ENCODE measurements at places on chromosomes 5 and 9.

DNA sequence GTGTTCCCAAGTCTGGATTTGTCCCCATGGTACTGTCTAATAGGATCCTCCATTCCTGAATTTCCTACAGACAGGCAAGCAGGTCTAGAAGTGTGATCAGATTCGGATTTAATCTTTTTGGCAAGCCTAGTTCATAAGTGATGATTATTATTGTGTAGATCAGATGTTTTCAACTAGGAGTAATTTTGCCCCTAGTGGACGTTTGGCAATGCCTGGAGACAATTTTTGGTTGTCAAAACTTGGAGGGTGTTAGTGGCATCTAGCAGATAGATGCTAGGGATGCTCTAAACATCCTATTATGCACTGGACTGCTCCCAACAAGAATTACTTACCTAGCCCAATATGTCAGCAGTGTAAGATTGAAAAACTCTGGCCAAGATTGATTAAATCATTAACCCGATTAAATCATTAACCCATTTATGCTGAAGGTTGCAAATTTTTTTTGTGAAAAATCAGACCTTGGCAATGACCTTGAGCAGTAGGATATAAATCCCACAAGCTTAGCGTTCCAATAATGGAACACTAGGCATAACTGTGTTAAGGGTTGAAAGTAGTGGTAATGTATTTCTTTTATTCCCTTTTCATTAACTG is 28.2 kb downstream of the TCERG1 start:
- DNase-seq: no peak

GRCh38 chr9:134230942-134231325 is 66.6 kb upstream of the RNU6ATAC start:
- DNase-seq: no peak

DNA sequence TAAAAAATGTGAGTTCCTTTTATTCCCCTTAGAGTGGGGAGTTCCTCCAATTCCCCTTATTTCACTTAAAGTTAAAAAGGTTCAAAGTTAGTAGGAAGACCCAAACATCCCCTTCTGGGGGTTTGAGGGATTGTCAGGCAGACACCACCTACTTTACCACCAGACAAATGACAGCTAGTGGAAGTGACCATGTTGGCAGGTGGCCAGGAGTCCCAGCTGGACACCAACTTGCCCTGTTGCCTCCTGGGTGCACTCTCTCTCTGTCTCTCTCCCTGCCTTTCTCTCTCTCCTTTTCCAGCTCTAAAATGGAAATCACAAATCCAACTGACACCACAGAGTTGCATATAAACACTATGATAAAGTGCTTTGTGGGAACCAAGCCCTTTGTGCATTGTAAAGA is 307.7 kb upstream of the TLE4 start:
- DNase-seq: no peak

DNA sequence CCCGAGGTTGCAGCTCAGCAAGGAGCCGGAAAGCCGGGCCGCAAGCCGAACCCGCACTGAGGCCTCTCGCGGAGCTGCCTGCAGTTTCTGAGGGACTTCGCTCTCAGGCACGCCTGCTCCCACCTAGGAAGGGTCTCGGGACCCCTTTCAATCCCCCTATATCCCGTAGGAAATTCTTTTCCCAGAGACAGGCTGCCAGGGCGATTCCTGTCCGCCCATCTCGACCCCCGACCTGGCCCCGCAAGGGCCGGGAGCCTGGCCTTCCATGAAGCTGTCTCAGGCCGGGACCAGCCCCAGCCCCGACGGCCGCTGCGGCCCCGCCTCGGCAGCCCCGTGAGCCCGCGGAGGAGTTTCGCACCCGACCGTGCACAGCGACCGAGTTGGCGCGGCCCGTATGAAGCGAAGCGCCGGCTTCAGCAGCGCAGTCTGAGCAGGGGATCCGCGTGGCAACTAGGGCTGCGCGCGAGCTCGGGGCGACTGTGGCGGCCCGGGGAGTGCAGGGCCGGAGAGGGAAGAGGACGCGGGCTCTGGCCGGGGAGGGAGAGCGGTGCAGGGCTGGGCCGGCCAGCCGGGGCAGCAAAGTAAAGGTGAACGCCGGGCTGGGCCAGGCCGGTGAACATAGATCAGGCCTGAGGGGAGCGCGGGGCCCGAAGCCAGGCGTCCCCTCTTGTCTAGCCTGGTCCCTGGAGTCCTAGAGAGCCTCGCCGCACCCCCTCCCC is 977 bp upstream of the PRDM12 start:
- no peak for DNase-seq

DNA sequence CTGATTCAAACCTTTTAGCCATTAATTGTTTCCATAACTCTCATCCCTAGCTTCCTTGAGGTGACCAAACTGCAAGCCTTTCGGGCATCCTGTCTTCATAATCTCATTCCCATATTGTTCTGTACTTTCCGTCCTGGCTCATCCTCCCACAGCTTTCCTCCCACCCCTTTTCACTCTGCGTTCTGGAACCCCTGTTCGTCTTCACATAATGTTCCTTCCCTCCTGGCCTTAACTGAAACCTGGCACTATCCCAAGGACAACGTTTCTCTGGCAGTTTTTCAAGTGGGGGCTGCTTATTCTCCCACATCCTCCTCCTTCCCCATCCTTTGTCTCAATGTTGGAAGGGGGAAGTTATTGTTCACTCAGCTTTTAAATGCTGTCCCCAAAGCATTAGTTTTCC is 1.5 kb downstream of the ZNF189 start:
- DNase-seq: no peak

DNA sequence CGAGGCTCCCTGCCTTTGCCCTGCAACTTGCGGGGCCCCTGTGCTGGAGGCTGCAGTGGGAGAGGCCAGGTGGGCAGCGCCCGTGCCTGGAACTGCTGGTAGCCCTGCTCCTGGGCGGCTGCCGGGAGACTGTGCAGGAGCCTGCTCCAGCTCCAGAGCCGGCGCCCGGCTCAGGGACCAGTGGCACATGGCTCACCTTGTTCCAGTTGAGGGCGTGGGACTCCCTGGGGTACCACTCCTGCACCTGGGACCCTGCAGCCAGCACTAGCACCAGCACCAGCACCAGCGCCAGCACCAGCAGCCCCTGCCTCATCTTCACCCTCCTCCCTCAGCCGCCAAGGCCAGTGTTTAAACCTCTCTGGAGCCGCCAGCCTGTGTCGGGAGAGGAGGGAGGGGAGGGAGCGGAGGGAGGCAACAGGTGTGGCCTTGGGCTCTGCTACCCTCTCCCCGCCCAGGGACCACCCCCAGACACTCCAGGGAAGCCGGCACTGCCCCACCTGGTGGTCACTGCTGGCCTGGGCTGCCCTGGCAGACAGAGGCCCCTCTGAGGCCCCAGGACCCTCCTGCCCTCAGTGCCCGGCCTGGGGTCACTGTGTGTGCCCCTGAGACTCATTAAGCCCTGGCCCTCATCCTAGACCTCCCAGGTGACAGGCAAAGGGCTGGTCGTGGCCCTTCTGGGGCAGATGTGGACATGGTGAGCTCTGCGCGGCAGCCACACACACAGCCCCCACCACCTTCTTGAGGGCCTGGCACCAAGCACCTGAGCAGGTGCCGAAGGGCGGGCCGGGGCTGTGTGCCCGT is at the start of gene LCN10:
LCN10 (minus strand) TSS at position 350 of the 801 bp plus-strand sequence; CDS start at position 313, 37 bp downstream.
- no peak for DNase-seq

DNA sequence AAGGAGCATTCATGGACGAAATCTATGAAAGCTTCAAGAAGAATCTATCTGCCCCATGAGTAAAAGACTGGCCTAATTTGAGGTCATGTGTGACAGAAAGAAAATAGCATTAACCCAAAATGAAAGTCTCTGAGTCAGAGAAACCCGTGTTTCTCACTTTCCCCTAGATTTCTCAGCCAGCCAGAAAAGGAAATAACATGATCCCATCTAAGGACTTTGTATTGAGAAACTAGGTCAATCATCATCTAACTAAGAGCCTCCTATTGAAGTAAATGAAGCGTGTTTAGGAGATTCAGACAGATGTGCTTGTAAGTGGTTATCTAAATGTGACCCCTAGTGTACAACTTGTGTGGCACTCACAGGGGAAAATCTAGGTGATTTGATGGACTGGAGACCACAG is 77.3 kb upstream of the ZNF366 start:
- no peak for DNase-seq

- no peak for DNase-seq
Observed at GRCh38 chr5:99169309-99169708, 240.5 kb upstream of the CHD1 start.

DNA sequence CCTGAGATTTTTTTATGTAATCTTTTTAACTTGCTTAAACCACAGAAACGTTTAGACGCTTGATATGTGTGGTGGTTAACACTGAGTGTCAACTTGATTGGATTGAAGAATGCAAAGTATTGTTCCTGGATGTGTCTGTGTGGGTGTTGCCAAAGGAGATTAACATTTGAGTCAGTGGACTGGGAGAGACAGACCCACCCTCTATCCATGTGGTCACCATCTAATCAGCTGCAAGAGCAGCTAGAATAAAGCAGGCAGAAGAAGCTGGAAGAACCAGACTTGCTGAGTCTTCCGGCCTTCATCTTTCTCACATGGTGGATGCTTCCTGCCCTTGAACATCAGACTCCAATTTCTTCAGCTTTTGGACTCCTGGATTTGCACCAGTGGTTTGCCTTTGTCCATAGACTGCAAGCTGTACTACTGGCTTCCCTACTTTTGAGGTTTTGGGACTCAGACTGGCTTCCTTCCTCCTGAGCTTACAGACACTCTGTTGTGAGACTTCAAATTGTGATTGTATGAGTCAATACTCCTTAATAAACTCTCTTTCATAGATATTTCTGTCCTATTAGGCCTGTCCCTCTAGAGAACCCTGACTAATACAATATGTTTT is 816.0 kb upstream of the CDH9 start:
- DNase-seq: no peak

GRCh38 chr5:170252720-170253350 is 20.1 kb downstream of the C5orf58 start:
- no peak for DNase-seq

GRCh38 chr5:95631255-95631958 is 11.5 kb downstream of the GPR150 start:
- no peak for DNase-seq

GRCh38 chr5:154273028-154273617 is 82.6 kb downstream of the GALNT10 start:
- DNase-seq: no peak

GRCh38 chr9:92146610-92147009 is 31.4 kb upstream of the SPTLC1 start:
- DNase-seq: no peak

- DNase-seq: no peak
Observed at GRCh38 chr5:74122979-74123590, 497.1 kb downstream of the ARHGEF28 start.

DNA sequence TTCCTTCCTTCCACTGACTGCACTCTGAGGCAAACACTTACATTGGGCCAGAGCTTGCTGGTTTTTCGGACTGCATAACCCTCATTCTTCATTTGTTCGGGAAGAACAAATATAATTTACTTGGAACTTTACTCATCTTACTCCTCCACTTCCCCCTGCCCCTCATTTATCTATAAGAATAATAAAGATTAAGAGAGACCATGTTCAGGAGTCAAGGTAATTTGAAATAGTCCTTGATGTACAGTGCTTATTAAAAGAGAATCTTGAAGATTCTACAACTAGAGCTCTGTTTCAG is 65.6 kb downstream of the BASP1 start:
- DNase-seq: no peak

DNA sequence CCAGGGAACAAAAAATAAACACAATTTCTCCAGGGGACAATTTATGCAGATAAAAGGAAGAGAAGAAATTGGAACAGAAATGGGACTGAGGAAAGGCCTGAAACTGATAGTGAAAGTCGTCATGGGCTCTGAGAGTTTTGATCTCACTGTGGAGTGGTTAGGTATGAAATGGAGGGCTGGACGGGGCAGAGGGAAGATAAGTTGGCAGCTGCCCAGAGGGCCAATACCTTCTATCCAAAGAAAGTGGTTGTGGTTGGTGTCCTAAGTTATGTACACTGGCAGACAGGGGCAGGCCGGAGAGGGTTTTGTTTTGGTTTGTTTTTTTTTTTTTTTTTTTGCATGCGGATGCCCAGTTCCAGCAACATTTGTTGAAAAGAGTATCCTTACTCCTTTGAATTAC is 46.1 kb downstream of the ZNF618 start:
- no peak for DNase-seq

GRCh38 chr5:152593388-152593787 is 188.3 kb upstream of the NMUR2 start:
- no peak for DNase-seq

DNA sequence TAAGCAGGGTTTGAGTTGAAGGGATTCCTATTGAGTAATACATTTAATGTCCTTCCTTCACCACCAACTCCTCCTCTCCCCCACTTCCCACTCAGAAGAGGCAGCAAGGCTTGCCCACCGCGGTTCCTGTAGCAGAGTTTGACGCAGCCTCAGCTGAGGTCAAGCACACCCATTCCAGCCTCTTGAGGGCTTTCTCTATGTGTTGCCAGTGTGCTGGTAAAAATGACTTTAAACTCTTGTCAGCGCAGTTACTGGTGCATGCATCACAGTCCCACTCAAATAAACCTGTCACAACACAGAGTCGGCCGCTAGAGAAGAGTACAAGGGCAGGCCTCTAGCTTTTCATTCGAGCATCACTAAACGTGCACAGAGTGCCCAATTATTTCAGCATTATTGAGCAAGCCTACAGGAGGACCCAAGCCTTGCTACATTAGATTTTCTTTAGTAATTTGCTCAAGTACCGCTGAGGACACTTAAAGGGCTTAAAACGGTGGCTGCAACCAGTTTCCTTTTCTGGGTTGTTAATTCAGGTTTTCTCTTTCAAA is 79.6 kb downstream of the TLE4 start:
- DNase-seq: no peak

DNA sequence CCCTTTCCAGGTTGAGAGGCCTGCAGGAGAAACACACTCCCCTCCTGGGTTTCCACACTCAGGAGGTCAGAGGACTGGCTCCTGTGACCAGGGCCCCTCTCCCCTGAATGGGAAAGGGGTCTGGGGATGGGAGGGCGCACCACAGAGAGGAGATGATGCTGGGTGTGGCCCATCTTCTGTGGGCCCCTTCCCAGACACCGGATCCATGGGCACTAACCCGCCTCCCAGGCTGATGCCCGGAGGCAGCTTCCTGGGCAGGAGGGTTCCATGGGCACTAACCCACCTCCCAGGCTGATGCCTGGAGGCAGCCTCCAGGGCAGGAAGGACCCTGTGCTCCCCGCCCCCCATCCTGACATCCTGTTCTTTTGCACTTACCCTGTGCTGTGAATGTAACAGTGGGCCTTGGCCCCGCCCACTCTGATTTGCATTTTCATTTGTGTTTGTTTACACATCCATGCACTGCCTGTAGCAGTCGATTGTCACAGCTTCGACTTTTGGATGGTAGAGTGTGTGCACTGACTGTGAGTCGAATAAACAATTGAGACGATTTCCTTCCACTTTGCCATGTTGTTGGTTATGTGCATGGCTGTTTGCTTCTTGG is 9.3 kb upstream of the DOLPP1 start:
- no peak for DNase-seq

DNA sequence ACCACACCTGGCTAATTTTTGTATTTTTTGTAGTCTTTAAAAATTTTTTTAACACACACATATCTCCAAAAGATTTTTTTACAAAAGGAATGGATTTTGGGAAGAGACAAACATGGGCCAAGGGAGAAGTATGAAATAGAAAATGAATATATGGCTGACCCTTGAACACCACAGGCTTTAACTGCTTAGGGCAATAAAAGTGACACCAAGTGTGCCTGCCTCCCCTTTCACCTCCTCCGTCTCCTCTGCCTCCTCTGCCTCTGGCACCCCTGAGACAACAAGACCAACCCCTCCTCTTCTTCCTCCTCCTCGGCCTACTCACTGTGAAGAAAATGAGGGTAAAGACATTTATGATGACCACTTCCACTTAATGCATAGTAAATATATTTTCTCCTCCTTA is 483.9 kb downstream of the KDM4C start:
- DNase-seq: no peak

Measured in left renal pelvis (tissue), 4 donors.